ENCODE measurements at places on chromosomes 12 and 14. TPM values are rescaled to one million over a fixed set of nuclear protein-coding genes. Genes with fewer than 3 reads are reported as not detected.

- DNase-seq: no peak
Measured at GRCh38 chr12:88658009-88658408, 77.7 kb upstream of the KITLG start.

UBR7 gene
- total RNA-seq: 28.1 TPM

GRCh38 chr12:13094367-13094766 lies 9.1 kb downstream of the GSG1 start:
- DNase-seq: no peak

DNA sequence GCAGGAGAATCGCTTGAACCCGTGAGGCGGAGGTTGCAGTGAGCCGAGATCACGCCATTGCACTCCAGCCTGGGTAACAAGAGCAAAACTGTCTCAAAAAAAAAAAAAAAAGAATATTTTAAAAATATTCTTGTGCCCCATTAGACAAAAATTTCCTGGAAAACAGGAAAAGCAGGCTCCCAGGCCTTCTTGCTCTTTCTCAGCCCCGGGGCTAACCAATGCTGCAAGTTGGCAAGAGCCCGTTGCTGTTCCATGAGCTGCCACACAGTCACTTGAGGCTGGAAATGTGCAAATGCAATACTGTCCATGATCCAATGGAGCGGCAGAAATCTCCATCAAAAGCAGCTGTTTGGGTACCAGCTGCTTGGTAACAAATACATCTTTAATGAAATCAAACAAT lies 994.7 kb downstream of the VRK1 start:
- DNase-seq: no peak

EVL gene
- total RNA-seq: 53.1 TPM

RNASE1 gene
- 537 TPM for total RNA-seq

TAMALIN gene
- total RNA-seq: 17.0 TPM

PRH2 gene
- not detected for total RNA-seq

IL23A gene
- total RNA-seq: not detected

RASAL1 gene
- 2.0 TPM for total RNA-seq

RD3L gene
- not detected for total RNA-seq

STON2 gene
- total RNA-seq: 8.1 TPM

TPPP2 gene
- not detected for total RNA-seq

GRCh38 chr12:1126091-1126490 lies 135.1 kb downstream of the ERC1 start:
- no peak for DNase-seq

KLRG1 gene
- total RNA-seq: 5.9 TPM

GRCh38 chr12:29147731-29148595 lies 1.1 kb upstream of the FAR2 start:
- no peak for DNase-seq

GRCh38 chr14:100895411-100895810 lies 8.1 kb downstream of the RTL1 start:
- no peak for DNase-seq

- no peak for DNase-seq
Measured at GRCh38 chr14:80567905-80568536, 356.7 kb upstream of the DIO2 start.

ADIPOR2 gene
- total RNA-seq: 43.0 TPM

- DNase-seq: no peak
Measured at GRCh38 chr12:65156366-65156841, 13.0 kb upstream of the LEMD3 start.

TCL1B gene
- total RNA-seq: not detected

- no peak for DNase-seq
Measured at GRCh38 chr14:104119488-104120251, 18.7 kb upstream of the KIF26A start.

GRCh38 chr12:12521044-12521485 lies 41.6 kb downstream of the DUSP16 start:
- DNase-seq: no peak

DNA sequence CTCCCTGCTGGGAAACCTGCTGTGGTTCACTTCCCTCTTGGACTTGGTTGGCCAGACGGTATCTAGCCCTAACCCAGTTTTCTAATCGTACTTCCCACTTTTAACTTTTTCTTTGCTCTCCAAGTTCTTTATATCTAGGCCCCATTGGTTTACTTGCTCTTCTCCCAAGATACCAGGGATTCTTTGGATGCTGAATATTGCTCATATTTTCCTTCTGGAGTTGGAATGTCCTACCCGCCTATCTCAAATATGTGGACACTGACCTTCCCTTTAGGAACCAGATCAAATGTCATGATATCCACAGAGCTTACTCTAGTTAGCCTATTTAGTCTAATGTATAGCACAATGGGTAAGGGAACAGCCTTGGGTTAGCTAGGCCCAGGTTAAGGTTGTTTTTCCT lies 228.6 kb downstream of the DACT1 start:
- no peak for DNase-seq

DNA sequence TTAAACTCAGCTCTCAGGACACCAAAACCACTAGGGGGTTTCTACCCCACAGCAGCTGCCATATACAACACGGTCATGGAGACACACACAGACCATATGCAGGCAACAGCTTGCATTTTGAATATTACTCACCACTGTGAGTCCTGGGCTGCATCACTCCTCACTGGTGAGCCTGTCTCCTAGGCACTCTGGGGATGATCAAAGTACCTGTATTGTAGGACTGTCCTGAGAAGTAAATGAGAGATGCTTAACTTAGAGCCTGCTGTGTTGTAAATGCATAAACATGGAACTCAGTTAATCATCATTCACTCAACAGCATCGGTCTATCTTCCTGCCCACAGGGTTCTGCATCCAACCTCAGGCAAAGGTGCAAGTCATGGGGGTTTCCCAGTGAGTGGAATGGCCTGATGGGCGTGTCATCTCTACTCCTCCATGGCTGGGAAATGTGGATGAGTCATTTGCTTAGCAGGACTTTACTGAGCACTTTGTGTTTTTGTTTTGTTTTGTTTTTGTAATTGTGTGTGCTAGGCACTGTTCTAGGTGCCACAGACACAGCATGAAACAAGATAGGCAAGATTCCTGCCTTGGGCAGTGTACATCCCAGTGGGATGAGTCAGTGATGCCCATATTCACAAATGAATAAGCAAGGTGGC lies 1141.2 kb upstream of the TMEM132C start:
- no peak for DNase-seq

MORN3 gene
- not detected for total RNA-seq

SLC10A1 gene
- not detected for total RNA-seq

DNA sequence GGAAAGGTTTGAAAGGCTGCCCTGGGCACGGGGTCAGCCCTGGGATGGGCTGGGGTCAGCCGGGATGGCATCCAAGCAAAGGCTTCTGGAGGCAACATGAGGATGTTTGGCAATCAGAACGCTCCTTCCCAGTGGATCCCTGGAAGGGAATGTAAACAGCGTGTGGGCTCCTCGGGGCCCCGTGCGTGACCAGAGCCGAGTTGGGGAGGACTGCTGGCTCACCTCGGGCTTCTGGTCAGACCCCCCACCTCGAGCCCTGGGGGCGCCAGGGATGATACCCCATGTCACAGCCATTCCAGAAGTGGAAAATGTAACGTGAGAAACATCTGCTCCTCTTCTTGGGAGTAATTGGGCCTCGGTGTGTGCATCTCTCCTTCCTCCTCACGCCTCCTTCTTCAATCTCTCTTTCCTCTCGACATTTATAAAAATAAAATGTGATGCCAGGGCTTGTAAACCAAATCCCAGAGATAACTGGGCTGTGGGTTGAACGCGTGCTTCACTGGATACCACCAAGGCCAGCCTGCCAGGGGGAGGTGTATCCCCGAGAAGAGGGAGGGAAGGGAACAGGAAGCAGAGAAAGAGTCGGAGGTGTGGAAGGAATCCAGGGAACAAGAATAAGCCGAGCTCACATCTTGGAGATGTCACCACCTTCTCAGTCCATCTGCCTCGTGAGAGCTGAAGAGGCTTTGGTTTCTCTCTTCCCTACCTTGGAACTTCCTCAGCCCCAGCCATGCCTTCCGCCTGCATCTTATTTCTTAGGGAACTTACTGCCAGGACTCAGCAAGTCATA lies 144.8 kb downstream of the NUAK1 start:
- no peak for DNase-seq

- no peak for DNase-seq
Measured at GRCh38 chr12:53205747-53206419, 1.2 kb downstream of the ITGB7 start.

KRT85 gene
- not detected for total RNA-seq

GRCh38 chr14:75222208-75222701 lies 45.8 kb upstream of the TMED10 start:
- DNase-seq: no peak

SLCO1B1 gene
- total RNA-seq: not detected

OTOGL gene
- total RNA-seq: 0.81 TPM

MAP3K9 gene
- 1.1 TPM for total RNA-seq

PPP1CC gene
- 76.4 TPM for total RNA-seq

DNA sequence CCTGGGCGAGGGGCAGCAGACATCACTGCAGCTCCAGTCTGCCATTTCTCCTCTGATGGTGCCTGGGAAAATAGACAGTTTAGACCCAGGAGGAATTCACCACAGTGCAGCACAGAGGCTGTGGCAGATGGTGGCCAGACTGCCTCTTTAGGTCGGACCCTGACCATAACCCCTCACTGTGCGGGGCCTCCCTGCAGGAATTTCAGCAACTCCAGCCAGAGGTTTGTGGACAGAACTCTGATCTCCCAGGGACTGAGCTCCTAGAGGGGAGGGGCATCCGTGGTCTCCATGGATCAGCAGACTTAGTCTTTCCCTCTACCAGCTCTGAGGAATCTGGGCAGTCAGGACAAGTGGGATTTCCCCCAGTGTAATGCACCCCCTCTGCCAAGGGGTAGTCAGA lies 106.5 kb downstream of the ZC3H14 start:
- no peak for DNase-seq

DNA sequence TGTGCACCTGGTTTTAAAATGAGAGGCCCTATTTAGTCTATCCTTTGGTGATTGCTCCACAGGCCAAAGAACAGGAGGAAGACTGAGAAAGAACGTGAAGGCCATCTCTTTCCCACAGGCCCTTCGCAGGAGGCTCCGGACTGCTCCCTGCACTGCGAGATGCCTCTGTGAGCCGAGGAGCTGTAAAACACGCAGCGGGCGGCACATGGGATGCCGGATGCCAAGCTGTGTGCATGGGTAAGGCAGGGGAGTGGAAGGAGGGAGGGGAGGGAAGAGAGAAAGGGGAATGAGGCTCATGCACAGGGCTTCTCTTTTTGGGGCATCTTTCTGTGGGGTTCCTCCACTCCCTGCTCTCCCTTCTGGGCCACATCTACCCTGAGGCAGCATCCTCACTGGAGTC lies 61.6 kb downstream of the SPTB start:
- no peak for DNase-seq

GRCh38 chr14:103074729-103075367 lies 9.2 kb upstream of the LBHD2 start:
- no peak for DNase-seq

DNA sequence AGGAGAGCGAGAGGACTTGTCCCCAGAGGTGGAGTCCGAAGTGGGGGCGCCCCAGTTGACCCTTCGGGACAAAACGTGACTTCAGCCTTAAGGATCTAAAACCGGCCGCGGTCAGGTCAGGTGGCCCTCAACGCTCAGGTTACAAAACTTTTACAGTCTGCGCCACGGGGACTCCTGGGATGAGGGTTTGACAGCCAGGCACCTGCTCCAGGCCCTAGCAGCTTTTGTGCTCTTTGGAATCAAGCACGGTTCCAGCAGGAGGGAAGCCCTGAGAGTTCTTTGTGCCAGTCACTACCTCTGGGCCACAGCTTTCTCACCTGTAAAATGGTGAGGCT lies 337 bp downstream of the ZC2HC1C start:
- no peak for DNase-seq

GALNT8 gene
- 1.9 TPM for total RNA-seq

DNA sequence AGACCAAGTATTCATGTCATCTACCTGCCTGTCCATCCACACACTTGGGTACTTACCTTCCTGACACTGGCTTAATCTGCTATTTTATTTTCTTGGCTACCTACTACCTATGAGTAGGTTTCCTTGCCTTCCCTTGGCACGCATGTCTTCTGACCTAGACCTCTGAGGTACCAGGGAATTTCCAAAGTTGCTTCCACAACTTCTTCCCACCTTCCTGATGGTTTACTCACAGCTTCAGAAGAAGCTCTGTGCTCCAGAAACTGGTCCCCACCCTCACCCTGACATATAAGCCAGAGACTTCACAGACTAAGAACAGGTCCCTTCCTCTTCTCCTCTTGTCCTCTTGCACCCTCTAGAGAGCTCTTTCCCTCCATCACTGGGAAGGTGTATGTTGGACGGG lies 35.7 kb upstream of the DDX11 start:
- no peak for DNase-seq

DNA sequence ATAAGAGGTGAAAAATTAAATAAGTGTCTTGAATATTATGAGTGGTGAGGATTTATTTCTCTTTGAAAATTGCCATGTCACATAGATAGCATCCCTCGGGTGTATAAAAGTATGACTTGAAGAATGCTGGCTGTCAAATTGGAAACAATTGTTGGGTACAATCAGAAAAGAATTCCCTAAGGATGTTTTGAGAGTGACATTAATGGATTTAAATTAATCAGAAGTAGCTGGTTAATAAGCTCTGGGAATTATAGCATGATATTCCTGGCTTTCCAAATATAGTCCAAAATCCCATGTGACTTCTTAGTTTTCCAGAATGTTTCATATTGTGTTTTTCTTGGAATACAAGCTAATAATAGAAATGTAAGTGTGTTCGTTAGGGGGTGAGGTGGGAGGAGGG lies 196.5 kb downstream of the ANO4 start:
- DNase-seq: no peak

Data from thoracic aorta (tissue), 2 donors.